ENCODE measurements at places on chromosomes 5 and 9.

DNA sequence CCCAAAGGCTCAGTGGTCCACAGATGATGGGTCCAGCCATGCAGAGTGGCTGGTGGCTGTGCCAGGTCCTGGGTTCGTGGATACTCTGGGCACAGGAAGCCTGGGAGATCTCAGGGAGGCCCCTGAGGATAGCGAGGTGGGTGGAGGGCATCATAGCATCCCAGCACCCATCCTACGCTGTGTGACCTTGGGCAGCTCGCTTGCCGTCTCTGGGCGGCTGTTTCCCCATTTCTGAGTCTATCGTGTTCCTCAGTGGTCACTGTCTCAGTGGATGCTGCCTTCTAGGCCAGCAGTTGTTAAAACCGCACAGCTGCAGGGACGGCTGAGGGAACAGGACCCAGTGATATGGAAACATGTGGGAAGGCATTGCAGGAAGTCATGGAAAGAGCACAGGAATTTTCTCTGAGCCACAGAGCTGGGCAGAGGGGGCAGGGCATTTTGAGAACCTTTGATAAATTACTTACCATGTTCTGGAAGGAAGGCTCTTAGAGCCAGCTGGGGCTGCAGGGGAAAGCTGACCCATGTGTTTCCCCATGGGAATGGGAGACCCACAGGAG is 86.4 kb upstream of the COL5A1 start:
- no peak for DNase-seq

DNA sequence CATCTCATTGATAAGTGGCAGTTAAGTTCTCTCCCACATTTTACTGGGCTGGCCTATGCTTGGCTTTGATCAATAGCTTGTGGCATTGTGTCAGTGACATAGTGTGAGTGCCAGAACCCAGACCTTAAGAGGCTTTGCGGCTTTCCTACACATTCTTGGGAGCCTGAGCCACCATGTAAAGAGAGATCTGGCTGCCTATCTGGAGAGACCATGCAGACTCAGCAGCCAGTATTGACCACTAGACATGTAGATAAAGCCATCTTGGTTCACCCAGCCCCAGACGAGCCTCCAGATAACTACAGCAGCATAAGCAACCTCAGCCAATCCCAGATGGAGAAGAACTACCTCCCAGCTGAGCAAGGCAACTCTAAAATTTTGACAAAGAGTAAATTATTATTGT is 28.6 kb downstream of the C9orf153 start:
- DNase-seq = no peak

DNA sequence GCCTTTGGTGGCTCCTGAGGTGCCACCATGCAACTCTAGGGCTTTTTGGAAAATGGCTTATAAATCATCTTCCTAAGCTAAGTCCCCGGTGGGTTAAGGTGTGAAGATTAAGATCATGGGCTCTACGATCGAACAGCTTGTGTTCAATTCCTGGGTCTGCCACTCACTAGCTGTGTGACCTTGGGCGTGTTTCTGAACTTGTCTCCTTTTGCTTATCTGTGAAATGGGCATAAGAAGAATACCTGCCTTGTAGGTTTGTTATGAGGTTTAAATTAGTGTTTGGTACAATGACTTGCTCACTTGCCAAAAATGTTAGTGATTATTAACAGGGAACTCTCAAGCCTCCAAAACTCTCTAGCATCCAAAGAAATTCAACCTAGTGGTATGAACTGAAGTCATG is 119.2 kb upstream of the PITX1 start:
- no peak for DNase-seq

DNA sequence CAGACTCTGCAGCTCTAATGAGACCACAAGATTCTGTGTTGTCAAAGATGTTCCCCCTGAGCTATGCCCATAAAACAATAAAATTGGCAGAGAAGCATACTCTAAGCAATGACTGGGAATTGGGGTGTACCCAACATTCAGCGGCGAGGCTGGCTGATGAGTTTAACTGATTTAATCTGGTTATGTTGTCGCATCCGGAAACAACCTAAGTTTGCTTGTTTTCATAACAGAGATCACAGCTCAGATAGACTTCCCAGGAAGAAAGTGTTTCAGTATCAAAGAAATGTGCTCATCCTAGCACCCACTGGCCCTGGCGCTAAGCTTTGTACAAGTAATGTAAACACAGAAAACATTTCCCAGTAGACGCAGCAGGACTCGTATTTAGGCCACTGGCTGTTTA is 7.4 kb downstream of the SEMA5A start:
- no peak for DNase-seq

GRCh38 chr9:87095951-87096350 is 148.6 kb upstream of the GAS1 start:
- DNase-seq = no peak

- no peak for DNase-seq
Observed at GRCh38 chr5:53422539-53422938, 57.9 kb upstream of the FST start.

DNA sequence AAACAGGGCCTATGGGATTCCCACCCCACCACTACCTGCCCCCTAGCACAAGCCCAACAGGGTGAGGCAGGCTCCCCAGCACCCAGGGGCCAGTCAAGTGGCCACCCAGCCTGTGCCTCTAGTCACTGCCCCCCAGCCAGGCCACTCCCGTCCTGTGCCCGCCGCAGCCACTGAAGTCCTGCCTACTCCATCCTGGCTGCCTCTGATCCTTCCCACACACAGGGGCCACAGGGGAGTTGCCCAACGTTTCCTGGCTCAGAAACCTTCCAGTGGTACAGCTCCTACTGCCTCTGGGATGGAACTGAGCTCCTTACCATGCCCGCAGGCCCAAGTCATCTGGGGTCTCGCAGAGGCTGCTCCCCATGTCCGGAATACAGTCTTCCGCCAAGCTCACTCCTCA is 70.2 kb upstream of the STXBP1 start:
- no peak for DNase-seq

DNA sequence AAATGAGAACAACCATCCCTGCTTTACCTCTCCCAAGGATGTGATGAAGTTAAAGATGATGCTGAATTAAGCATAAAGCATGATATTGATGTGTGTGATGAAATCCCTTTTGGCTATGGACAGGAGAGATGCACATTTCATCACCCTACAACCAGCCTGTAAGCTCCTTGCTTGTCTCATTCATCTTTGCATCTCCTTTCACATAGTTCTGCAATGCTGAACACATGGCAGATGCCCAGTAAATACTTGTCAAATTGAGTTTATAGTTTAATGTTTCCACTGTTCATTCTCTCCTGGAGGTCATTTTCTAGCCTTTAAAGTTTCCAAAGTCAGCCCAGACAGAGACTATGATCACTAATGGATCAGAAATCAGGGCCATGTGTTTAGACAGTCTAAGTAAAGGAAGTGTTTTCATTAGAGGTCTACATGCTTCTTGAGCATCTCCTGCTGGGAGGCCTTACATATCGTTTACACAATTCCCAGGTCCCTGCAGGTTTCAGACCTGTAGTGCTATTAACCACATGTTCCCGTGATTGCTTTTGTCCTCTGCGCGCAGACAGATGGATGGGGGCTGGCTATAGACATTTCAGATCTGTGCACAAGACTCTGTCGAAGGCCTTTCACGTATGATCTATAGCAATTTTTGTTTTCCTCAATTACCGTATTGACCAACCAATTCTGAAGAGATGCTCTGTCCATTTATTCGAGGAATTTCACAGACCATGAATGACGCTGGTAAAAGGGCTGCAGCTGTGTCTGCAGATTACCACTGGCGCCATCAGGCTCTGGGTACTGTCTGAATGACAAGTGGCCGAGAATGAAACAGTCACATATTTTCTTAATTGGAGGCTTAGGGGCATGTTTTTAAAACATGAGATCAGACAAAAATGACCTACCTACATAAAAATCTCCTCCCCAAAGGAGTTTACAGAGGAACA is 49.0 kb upstream of the CKMT2 start:
- DNase-seq = no peak

GRCh38 chr9:136092353-136092650 is 2.8 kb downstream of the NACC2 start:
- no peak for DNase-seq

GRCh38 chr9:130672466-130672865 is 8.1 kb downstream of the PRDM12 start:
- DNase-seq = no peak

DNA sequence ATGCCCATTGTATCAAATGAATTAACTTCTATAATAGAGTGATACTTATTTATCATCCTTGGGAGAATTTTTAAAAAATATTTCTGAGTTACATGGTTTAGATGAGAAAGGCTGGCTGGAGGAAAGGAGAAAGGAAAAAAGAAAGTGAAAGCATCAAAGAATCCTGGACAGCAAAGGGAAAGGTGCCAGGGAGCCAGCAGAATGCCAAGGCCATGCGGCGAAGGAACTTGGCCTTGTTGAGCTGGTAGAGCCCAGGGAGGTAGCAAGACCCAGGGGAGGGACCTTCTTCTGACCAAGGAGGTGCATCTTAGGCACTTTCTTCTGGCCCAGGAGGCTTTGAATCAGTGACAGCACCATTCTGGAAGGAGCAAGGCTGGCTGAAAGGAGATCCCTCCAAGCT is 240.5 kb downstream of the ENC1 start:
- DNase-seq = no peak

GRCh38 chr5:164652276-164652660 is 1146.8 kb downstream of the MAT2B start:
- no peak for DNase-seq

- no peak for DNase-seq
Observed at GRCh38 chr5:2003206-2003605, 120.5 kb upstream of the IRX4 start.

- no peak for DNase-seq
Observed at GRCh38 chr5:9020996-9021395, 524.9 kb downstream of the SEMA5A start.

GRCh38 chr9:37029776-37030610 is 4.1 kb downstream of the PAX5 start:
- DNase-seq = peak; percentile 27

DNA sequence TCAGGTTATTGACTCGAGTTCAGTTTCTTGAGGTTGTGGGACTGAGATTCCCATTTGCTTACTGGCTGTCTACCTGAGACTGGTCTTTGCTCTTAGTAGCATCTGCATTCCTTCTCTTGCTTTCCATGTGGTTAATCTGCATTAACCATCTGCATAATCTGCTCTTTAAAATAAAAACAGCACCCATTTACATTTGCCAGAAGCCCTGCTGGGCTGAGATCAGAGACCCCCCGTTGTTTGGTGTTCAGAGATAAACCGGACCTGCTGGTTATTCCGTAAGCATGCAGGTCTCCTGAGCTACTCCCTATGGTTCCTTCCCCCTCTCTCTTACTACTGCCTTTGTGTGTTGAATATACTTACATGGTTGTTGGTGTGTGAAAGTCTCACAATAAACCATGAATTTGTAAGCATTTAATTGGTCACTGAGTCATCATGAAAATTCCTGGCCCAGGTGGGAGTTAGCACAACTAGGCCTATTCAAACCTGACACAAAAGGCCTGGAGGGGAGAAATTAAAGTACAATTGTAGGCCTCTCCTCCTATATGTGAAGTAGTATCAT is 396.7 kb downstream of the MRPS30 start:
- no peak for DNase-seq

DNA sequence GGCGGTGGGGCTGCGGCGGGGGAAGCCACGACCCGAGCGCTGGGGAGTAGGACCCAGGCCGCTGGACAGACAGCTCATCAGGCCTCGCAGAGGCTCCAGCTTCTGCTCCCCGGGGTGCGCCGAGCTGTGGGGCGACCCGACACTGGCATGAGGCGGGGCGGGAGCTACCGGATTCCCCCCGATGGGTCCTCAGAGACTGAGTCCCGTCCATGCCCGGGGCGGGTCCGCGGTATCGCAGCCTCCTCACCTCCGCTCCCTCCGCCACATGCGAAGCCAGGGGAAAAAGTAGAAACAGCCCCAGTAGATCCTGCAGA is 2.6 kb upstream of the CCL27 start:
- no peak for DNase-seq

- no peak for DNase-seq
Observed at GRCh38 chr5:132886064-132886823, 12.8 kb downstream of the LEAP2 start.

DNA sequence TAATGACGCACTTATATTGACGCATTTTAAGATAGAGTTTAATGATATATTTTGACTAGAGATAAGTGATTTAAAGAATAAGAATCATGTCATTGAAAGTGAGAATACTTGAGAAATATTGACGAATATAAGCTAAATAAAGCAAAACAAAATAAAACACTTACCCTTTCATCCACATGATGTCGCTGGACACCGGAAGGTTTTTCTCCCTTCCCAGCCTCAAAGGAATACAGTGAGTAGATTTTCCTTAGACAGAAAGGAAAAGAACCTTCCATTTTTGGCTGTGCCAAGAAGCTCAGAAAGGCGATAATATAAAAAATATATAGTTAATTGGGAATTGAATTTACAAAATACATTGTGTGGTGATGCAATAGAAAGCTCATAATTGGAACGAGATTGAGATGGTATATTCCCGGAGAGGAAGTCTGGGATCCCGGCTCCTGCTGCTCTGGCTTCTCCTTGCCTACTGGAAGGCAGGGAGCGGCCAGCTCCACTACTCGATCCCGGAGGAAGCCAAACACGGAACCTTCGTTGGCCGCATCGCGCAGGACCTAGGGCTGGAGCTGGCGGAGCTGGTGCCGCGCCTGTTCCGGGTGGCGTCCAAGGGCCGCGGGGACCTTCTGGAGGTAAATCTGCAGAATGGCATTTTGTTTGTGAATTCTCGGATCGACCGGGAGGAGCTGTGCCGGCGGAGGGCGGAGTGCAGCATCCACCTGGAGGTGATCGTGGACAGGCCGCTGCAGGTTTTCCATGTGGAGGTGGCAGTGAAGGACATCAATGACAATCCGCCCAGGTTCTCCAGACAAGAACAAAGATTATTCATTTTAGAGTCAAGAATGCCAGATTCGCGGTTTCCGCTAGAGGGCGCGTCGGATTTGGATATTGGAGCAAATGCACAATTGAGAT is at the start of gene PCDHA5:
PCDHA5 (plus strand) TSS at position 239 of the 906 bp plus-strand sequence.
- peak; percentile 64 for DNase-seq

- DNase-seq = peak; percentile 38
Observed at GRCh38 chr9:121353241-121354061, 16.6 kb downstream of the STOM start.

GRCh38 chr5:50963971-50964745 is 297.7 kb downstream of the PARP8 start:
- DNase-seq = peak; percentile 5

- DNase-seq = no peak
Observed at GRCh38 chr9:115482747-115483146, 364.8 kb upstream of the TNC start.

DNA sequence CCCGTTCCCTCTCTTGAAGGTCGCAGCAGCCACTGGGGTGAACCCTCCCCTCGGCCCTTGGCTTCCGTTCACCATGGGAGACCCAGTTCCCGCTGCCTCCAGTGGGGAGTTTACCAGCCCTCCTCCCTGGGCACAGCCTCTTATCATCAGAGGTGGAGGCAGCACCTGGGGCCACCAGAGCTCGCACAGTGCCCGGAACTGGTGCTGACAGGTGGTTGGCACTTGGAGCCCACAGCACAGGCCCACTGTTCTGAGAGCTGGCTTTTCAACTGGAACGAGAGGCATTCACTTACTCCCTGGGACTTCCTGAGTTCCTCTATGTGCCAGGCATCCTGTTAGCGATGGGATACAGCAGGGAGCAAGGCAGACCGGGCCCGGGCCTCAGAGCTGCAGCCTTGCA is 106.8 kb upstream of the FCN2 start:
- no peak for DNase-seq
